ENCODE measurements at places on chromosomes 11 and 22.

DNA sequence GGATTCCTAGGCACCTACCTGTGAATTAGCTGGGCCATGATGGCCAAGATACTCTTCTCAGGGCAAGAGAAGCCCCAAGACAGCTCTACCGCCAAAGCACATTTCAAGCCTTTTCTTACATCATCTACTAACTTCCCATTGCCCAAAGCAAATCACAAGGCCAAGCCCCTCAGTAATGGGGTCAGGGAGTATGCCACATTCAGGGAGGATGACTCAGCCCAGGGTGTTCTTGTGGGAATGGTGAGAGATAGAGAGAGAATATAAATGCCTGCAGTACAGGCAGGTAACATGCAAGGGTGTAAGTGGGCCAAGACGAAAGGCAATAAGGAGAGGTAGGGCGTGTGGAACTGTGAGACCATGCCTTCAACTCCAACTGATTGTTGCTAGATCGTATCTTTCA, 162.5 kb upstream of the ISX start:
- no peak for DNase-seq

GRCh38 chr11:128058580-128059208, 528.7 kb downstream of the ETS1 start:
- DNase-seq: no peak

- DNase-seq: no peak
Observed at GRCh38 chr11:131880976-131881375, 510.6 kb downstream of the NTM start.

DNA sequence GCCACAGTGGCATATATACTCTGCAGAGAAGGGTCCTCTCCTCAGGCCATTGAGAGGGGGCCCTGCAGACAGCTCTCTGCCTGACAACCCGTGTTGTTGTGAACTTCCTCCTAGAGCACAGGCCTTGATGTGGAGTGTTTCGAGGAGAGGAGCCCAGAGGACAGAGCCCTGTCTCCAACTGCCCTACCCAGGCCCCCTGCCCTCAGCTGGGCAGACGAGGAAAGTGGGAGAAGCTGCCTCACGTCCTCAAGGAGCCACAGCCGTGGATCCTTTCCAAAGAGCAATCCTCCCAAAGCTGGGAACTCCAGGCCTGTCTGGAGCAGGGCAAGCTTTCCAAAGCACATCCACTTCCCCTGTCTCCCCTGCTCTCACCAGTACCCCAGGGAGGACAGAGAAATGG, 10.7 kb downstream of the LMO1 start:
- DNase-seq: no peak

- no peak for DNase-seq
Observed at GRCh38 chr11:87628026-87628580, 547.1 kb downstream of the RAB38 start.

GRCh38 chr11:77046060-77046501, 11.9 kb downstream of the B3GNT6 start:
- peak; percentile 36 for DNase-seq

DNA sequence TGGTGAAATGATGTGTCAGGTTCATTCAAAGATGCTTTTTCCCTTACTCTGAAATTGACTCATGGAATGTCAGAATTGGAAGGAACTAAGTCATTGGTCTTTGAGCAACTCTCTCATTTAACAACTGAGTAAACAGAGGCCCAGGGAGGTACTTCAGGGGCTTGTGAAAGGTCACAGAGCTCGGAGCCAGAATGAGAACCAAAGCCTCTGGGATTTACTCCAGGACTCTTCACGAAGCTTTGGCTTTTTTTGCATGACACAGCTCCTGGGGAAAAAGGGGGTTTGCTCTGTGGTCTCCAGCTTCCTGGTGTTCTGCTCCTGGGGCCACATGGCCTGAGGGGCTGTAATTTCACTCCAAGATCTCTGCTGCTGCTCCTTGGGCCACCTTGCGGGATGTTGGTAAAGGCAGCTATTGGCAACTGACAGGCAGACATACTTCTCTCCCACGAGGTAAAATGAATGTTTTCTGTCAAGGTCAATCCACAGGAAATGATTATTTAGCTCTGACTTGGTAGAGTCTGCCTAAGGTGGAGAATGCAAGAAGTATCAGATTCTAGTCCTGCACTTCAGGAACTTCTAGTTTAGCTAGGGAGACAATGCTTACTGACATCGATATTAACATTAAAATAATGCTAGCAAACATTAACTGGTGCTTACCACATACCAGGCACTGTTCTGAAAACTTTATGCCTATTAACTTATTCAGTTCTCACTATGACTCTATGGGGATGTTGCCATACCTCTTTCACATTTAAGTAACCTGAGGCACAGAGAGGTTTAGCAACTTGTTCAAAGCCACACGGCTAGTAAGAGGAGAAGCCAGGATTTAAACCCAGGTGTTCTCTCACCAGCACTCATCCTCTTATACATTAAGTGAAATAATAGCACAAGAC, 16.1 kb downstream of the PKNOX2 start:
- no peak for DNase-seq

DNA sequence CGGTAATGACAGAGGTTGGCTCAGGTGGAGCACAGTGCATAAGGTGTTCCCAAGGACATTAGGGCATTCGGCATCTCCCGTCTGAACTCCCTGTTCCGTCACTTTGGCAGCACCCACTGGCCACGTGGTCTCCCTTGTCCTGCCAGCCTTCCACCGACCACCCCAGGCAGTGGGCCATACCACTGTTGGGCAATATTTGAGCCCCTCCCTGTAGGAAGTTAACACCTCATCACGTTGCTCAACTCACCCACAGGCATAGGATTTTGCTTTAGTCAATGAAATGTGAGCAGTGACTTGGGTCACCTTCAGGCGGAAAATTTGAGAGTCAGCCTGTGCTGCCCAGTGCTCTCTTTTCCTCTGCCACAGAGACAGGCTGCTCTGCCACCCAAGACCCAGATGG, 44.0 kb downstream of the SERPINH1 start:
- no peak for DNase-seq

GRCh38 chr11:43697679-43698078, 17.1 kb downstream of the HSD17B12 start:
- DNase-seq: no peak

DNA sequence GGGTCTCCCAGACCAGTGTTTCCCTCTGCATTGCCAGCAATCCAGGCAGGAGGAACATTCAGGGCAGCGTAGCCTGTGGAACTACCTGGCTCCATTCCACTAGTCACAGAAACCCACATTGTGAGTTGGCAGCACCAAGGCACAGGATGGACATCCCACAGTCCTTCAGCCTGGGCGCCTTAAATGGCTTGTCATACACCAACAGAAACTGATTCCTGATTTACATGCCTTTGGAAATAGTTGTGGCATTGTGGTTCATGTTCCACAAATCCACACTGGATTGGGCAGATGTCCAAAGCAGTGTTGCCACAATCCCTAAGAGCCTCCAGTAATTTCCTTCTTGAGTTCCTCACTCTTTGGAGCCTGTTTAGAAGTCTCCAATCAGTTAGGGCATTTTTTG, 225.6 kb downstream of the BLID start:
- no peak for DNase-seq

DNA sequence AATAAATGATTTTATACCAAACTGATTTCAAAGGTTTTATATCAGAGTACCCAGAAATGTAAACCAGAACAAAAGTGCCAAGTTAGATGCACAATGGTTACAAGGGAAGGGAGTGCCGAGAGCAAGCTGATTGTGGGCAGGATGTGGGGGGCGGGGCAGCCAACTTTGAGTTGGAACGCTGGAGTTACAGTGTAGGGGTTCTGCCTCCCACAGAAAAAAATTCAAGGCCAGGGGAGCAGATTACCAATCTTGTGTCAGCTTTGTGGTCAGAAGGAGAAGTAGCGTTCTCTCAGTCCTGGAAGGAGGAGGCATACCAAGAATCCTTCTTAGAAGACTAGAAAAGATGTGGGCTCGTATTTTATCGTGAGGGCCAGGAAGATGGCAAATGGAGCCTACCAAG, 15.9 kb upstream of the POU2AF2 start:
- peak; percentile 51 for DNase-seq

- DNase-seq: no peak
Observed at GRCh38 chr11:44313761-44314489, 4.0 kb upstream of the ALX4 start.

DNA sequence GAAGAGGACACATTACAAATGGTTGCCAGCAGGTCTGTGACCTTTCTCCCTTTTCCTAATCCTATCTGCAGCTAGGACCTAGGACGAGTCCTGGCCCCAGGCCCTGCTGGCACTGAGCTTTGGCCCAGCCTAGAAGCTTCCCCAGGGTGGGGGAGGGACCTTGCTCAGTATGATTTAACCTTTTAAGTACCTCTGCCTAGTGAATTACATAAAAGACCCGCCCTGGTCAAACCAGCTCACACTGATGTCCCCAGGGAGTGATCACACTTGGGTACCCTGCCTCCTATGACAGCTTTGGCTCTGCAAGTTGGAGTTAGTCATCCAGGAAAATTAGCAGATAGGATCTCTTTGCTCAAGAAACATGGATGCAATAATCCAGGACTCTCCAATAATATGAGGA, 21.9 kb downstream of the ASCC2 start:
- no peak for DNase-seq

- DNase-seq: peak; percentile 3
Observed at GRCh38 chr11:2296913-2297622, 4.7 kb downstream of the C11orf21 start.

DNA sequence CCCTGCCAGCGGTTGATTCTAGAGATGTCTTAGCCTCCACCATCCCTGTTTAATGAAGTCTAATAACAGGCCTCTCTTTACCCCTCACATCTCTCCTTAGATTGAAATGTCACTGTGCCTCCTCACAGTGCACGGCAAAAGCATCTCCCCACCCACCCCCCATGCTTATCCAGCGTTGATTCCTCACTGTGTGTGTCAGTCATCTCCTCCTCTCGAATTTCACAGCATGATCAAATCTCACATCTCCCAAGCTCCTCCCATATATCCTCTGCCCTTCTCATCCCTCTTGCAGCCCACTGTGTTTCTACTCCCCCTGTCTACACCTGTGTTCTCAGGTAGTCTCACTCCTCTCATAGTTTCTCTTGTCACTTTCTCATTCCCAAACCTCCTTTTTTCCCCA, 84.6 kb downstream of the DBX1 start:
- no peak for DNase-seq

DNA sequence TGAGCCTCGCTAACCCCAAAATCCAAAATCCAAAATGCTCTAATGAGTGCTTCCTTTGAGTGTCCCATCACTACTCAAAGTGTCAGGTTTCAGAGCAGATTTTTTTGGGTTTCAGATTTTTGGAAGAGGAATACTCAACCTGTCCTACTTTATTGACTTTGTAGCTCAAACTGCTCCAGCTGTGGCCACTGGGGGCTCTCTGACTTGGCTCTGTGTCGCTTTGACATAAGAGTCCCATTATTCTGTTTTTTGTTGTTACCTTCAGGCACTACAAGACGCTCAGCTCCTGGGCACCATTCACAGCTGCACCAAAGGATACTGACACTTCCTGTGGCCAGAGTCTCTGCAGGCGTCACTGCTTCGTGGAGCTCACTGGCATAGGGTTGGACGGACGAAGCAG, 41.1 kb downstream of the PHF21B start:
- no peak for DNase-seq

GRCh38 chr11:10930224-10930971, 72.5 kb upstream of the ZBED5 start:
- DNase-seq: no peak
